ENCODE measurements at places on chromosomes 2 and 18.

- DNase-seq, result no peak
These were observed 950.3 kb downstream of the SOCS6 start for GRCh38 chr18:71238974-71239624.

DNA sequence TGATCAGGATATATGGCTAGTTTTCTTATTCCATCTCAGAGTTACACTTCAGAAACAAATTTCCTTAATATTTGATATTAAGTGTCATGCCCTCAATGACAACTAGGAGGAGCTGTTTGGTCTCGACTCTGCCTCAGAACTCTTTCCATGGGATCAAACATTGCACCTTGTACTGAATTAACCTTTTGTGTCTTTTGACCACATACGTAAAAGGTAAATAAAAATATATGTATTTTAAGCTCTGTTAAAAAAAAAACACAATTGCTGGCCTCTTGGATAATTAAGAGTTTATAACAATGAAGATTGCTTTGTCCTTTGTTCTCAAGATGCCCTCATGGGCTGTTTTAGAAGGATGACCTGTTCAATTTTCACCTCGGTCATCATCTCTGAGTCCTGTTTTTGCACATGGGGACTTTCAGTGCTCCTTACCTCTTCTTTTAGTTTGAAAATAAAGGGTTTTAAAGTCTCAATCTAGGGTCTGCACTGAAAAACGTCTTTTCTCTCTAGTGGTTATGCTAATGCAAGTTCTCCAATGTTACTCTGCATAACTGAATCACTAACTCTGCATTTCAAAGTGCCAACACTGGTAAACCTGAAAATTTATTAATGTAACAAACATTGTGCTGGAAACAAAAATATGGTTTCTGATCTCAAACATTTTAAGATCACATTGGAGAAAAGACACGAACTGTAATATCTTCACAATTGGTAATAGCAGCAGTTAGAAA, 18.8 kb upstream of the FN1 start:
- DNase-seq, result no peak

DNA sequence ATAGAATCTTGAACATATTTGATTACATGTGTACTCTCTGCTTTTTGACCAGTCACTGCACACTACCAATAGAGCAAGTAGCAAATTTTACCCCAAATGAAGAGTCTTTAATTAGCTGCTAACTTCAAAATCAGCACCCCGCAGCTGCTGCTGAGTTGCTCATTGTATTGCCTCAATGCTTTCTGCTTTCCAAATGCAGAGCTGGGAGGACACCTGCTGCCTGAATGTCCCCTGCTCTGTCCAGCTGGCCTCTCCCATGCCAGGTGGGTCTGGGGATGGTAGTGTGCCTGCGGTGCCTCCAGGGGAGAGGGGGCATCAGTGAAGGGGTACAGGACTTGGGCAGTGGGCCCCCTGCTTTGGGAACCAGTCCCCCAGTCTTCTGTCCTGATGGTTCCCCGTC, 184.8 kb downstream of the PRKCE start:
- no peak for DNase-seq

GRCh38 chr2:118371515-118371914, 283.2 kb downstream of the INSIG2 start:
- peak; percentile 64 for DNase-seq

DNA sequence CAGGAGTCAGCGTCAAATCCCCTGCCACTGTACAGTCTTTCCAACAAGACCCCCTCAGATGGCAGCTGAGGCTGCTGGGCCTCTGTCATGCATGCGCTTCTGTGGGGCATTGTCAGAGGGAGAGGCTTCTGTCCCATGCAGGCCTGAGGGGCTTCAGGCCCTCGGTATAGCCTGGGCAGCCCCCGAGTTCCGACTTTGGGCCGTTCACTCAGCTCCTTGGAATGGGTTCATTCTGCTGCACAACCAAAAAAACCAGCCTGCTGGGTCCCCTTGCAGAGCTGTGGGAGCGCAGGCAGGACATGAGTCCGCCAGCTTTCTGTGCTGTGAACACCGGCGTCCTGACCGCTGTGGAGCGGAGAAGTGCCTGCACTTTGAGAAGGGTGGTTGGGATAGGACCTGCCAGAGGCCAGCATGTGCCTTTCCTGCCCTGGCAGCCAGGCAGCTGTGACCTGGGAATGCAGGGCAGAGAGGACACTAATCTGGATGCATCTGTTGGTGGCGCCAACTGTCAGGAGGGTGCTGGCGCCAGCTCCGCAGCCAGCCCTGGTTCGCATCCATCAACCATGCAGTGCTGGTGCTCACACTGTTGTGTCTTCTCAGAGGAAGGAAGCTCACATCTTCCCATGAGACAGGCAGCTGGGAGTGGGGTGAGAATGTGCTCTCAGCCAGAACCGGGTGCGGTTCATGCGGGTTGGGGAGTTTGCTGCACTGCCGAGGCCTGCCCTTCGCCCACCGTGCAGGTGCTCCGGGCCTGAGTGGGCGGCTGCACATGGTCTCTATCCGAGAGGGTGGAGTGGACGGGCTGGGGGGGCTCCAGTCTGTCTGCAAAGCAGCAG, 14.3 kb downstream of the ARHGEF4 start:
- DNase-seq, result no peak

- no peak for DNase-seq
These were observed 92.6 kb downstream of the MYL12B start for GRCh38 chr18:3354506-3354905.

DNA sequence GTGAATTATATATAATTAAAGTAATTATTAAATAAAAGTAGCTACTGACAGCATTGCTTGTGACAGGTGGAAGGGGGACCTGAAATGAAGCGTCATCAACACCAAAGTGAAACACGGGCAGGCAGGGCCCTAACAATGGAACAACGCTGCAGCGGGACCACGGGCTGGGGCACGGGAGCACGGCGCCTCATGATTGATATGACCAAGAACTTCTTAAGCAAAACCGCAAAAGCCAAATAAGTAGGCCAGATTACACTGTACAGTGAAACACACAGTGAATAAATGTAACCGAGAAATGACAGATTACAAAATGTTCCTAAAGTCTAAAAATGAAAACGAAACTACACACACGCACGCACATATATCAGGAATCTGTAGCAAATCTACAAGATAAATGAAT, 81.4 kb downstream of the SNTG2 start:
- no peak for DNase-seq

DNA sequence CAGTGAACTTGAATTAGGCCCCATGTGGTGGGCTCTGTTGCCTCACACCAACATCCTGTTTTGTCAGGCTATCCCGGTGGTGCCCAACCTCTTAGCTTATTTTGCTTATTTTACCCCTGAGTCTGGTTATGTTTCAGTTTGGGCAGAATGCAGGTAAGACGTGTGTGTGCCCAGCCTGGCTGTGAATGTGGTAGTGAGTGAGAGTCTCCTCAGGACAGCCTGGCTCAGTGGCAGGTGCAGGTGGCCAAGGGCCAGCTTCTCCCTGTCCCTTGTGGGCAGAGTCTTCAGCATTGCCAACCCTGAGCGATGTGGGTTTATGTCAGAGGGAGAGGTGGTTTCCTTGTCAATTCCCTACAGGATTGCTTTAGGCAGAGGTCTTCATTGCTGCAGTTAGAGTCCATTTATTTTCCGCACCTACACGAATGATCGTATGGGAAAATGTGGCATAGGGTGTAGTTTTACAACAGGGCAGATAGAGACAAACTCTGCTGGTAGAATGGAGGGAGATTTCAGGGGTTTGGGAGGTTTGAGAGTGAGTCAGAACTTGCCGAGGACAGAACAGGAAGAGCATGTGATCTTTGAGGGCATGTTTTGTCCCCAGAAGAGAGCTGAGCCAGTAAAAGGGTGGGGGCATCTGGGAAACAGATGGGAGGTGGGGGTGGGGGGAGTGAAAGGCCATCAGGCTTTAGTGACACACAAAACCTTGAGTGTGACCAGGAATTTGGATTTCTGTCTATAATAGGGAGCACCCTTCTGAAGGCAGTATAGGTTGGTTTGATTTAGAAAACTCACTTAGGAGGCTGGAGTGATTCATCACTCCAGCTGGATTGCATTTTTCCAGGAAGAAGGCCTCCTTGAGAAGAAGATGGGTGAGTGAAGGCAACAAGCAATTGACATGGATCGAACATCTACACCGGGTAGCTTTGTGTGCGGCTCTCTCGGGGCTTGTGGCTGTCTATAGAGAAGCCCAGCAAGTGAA, 156.2 kb upstream of the CELF4 start:
- no peak for DNase-seq

- no peak for DNase-seq
These were observed 2.6 kb downstream of the CAB39 start for GRCh38 chr2:230715201-230715600.

GRCh38 chr2:38432820-38433606, 55.9 kb upstream of the ATL2 start:
- peak; percentile 9 for DNase-seq

GRCh38 chr2:26605195-26605998, 35.8 kb downstream of the CIB4 start:
- DNase-seq, result peak; percentile 50

DNA sequence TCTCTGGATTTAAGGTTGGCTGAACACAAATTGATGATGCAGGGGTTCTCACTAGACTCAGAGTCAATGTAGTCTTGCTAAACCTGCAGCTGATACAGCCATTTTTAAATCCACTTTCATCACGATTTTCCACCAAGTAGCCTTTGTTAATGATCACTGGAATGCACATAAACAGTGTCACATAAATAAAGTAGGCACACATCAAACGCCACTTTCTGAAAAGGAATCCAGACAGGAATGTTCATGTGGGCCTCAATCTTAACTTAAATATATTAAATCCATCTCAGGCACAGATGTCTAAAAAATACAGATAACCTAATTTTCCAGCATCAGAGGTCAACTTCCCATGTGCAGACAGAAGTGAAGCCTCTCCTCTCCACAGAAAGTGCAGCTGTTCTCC, 58.3 kb downstream of the LAMA1 start:
- no peak for DNase-seq

GRCh38 chr2:61268249-61268648, 106.3 kb downstream of the C2orf74 start:
- DNase-seq, result no peak

- no peak for DNase-seq
These were observed 34.9 kb downstream of the PPM1B start for GRCh38 chr2:44203542-44203941.

- no peak for DNase-seq
These were observed 345.3 kb downstream of the ZNF516 start for GRCh38 chr18:76149734-76150133.

GRCh38 chr2:118604371-118604770, 243.1 kb downstream of the EN1 start:
- DNase-seq, result no peak

- no peak for DNase-seq
These were observed 344.6 kb upstream of the TMEFF2 start for GRCh38 chr2:192539306-192539705.

- DNase-seq, result no peak
These were observed 329.1 kb downstream of the SETBP1 start for GRCh38 chr18:45009756-45010155.

DNA sequence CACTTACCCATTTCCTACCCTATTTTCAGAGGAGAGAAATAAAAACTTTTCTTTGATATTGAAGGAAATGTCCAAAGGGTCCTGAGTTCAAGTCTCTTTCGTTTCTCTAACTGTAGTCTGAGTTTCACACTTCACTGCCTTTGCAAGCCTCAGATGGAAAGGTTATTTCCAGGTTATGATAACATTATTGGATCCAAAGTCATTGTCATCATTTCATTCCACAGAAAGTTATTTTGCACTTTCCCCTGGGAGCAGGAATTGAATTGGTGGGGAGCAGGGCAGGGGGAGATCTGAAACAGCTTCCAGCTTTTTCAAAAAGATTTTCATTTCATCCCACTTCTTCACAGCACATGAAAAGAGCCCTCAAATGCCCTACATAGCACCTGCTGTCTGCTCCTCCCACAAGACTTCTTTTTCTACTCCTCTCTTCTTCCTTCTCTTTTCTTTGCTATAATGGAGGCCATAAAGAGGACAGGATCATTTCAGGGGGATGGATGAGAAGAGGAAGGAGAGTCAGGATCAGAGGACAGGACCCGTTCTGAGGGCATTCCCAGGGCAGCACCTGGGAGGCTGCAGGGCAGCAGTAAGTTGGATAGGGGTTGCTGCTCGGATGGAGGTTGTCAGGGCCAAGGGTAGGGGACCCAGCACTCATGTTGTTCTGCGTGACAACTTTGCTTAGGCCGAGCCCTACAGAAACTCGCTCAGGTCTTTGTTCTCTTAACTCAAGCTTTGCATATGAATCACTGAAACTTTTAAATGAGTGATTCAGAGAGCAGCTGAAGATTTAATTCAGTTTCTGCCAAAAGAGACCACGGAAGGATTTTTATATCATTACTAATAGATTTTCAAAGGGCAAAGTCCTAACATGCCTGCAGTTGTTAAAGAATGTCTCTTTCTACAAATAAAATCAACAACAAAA, 11.4 kb upstream of the GALNT5 start:
- DNase-seq, result no peak

- DNase-seq, result no peak
These were observed 2.0 kb downstream of the PROC start for GRCh38 chr2:127420039-127420864.

DNA sequence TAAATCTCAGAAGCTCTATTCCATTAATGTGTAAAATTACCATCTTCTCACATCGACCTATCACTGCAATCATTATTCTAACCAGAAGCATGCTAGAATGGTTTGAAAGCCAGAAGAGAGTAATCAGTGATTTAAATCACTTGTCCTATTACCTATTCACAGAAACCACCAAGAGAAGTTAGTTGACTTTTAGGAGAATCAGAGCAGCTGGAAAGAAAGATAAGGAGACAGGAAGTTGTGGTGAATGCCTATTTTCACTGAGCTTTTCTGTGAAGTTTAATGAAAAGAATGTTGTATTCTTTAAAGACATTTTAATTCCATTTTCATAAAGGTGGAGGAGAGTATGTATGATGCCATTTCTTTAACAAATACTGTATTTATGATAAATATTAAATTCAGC, 352.6 kb upstream of the CRIM1 start:
- no peak for DNase-seq

DNA sequence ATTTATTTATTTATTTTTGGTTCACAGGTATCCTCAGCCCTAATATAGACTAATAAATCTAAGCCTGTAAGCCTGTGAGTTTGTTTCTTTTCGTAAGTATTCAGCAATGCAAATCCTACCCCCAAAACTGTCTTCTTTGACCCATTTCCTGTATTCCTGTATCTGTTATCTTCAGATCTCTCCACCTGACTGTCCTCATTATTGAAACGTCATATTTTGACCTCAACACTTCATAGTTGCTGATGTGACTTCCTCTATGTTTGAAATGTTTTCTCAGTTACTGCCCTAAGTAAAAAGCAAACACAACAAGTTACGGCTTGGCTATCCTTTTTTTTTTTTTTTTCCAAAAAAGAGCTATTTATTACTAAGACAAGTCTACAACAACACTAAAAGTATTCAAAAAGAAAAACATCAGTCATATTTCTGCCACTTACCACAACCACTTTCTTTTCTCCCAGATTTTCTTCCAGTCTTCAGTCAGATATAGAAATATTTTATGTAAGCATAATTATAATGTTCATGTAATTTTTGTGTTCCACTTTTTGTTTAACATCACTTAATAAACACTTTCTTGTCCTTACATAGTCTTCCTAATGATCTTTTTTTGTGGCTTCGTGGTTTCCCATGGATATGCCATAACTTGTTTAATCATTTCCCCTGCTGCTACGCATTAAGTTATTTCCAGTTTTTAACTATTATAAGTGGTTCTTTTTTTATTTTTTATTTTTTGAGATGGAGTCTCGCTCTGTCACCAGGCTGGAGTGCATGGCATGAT, 45.0 kb upstream of the EML4 start:
- DNase-seq, result no peak
